ENCODE measurements at places on chromosomes 5 and 9. TPM values are rescaled to one million over a fixed set of nuclear protein-coding genes. Genes with fewer than 3 reads are reported as not detected.

- no peak for DNase-seq
Measured at GRCh38 chr9:116318468-116319374, 165.1 kb downstream of the PAPPA start.

DNA sequence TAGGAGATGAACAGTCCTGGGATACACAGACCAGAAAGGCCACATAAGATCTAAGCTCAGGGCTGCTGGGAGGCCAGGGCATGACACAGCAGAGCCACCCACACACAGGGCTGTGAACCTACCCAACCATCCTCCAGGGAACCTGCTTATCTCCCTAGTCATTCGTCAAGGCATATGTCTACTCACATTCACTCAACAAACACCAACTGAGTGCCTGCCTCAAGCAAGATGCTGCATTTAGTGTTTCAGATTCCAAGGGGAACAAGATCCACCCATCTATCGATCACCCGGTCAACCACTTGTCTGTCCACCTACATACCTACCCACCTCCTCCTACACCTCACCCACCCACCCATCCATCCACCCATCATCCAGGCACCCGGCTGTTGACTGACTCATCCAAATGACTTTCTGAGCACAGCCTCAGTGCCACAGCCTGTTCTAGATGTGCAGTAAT lies 1.9 kb downstream of the DPM2 start:
- no peak for DNase-seq

DNA sequence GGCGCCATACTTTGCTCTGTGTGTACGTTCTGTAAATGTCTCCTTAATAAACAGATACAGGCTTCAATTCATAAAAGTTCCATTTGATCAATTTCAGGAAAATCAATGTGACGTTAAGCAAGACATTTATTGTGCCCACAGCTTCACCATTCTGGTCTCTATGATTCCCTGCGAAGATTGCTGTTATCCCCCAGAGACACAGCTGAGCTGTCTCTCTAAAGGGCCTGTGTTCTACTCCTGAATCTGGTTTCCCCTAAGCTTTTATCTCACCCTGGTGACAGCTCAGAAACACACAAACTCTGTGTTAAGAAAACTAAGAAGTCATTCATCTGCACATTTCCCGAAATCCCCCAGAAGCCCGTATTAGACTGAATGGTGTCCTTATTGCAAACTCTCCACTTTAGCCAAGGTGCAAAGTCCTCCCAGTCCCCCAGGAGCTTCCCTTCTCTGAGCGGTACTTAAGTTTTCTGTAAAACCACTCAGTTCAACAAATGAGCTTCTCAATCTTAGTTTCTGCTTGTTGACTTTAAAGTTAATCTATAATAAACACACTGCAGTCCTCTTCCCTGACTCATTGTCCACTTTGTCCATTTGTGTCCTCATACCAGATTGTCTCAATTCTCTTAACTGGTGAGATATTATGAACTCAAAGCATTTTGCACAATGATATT lies 1.4 kb upstream of the C5orf15 start:
- no peak for DNase-seq

The UNC13B gene
- total RNA-seq: 11.3 TPM
